Activated CD8-positive, alpha-beta memory T cell treated with anti-CD3 and anti-CD28 coated beads for 48 hours (primary cell): ENCODE measurements at places on chromosomes 11 and 22.

GRCh38 chr22:36182857-36183256 lies 18.8 kb downstream of the APOL4 start:
- no peak for DNase-seq

GRCh38 chr11:125250318-125251213 lies 86.0 kb downstream of the PKNOX2 start:
- DNase-seq, result no peak

- no peak for DNase-seq
Observed at GRCh38 chr11:67276781-67277230, 10.5 kb downstream of the GRK2 start.

GRCh38 chr11:126169291-126169690 lies 42.2 kb downstream of the RPUSD4 start:
- DNase-seq, result no peak

- DNase-seq, result no peak
Observed at GRCh38 chr11:66035653-66036333, 9.5 kb upstream of the CATSPER1 start.
